ENCODE measurements at places on chromosomes 2 and 18.

DNA sequence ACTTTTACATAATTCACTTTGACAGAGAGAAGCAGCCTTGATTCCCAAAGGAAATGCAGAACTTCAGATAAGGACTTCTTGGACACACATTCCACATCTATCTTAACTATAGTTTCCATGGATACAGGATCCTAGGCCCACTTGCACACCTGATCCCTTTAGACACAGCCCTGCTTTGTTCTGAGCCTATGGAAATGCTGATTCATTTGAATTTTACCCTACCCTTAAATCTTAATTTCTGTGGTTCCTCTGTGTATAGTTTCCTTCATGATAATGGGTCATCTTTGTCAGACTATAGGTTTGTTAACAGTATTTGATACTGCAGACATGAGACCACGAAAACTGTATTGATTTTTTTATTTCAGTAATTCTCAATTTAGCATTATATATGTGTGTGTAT lies 77.4 kb downstream of the ACTR3 start:
- DNase-seq = no peak

DNA sequence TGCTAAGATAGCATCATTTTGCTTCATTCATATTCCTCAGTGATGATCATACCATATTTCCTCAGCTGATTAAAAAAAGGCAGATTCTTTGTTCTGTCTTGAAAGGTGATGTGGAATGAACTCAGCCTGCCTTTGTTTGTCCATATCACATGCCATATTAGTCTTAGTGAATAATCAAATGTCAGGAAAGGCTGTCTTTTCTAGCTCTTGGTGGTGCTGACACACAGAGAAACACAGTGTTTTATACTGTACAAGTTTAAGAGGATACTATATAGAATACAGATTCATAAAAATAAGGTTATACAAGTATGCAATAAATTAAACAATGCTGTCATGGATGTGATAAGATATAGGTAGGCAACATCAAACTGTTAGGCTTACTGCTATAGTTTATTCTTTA lies 97.1 kb upstream of the FAM98A start:
- no peak for DNase-seq

DNA sequence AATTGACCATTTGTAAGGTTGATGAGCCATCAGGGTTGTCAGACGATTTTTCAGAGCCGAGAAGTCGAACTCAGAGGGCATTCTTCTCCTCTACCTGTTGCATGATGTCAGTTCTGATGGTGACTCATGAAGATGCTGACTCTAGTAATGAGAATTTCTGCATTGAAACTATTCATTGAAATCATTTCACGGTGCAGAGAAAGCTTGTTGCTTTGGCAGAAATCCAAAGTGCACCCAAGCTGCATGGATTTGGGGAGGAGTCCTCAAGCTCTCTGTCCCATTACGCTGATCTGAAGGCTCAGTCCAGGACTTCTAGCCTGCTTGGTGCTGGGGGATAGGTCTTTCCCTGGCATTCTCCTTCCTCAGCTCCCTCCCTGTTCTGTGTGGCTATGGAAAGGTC lies 125.7 kb upstream of the PXDN start:
- no peak for DNase-seq

DNA sequence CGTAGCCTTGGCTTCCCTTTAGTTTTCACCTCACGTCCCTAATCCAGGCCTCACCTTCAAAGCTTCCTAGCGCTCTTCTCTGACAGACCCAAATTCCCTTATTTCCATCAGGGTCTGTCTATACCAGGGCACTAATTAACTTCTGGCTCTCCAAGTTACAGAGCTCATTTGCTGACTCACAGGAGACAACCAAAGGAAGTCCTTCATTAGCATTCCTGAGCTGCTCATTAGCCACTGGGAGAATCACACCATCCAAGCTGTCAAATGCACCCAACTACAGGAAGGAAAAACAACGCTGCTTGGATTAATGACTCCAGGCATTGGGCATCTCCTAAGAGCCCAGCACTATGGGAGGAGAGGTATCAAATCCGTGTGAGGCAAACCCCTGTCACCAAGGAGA lies 109.8 kb upstream of the ALK start:
- DNase-seq = no peak

- DNase-seq = no peak
These were observed 306.2 kb upstream of the CXCR4 start for GRCh38 chr2:136424112-136424511.

DNA sequence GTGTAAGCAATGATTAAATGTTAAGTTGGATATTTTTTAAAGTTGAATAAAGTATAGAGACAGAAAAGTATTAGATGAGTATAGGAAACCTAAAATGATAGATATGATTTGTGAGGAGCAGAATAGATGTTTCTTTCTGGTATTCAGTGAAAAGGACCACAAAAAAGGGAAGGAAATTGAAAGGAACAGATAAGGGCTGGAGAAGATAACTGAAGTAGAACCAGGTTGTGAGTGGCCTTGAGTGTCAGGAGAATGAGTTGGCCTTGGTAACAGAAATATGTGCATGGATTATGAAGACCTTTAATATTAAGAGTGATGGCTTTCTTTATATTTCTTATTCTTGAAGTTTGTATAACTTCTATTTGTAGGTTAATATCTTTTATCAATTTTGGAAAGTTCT lies 543.5 kb downstream of the METTL4 start:
- DNase-seq = no peak

- DNase-seq = no peak
These were observed 134.7 kb upstream of the MGAT5 start for GRCh38 chr2:134119117-134119712.

GRCh38 chr18:59681521-59682004 lies 15.7 kb downstream of the CCBE1 start:
- DNase-seq = no peak

DNA sequence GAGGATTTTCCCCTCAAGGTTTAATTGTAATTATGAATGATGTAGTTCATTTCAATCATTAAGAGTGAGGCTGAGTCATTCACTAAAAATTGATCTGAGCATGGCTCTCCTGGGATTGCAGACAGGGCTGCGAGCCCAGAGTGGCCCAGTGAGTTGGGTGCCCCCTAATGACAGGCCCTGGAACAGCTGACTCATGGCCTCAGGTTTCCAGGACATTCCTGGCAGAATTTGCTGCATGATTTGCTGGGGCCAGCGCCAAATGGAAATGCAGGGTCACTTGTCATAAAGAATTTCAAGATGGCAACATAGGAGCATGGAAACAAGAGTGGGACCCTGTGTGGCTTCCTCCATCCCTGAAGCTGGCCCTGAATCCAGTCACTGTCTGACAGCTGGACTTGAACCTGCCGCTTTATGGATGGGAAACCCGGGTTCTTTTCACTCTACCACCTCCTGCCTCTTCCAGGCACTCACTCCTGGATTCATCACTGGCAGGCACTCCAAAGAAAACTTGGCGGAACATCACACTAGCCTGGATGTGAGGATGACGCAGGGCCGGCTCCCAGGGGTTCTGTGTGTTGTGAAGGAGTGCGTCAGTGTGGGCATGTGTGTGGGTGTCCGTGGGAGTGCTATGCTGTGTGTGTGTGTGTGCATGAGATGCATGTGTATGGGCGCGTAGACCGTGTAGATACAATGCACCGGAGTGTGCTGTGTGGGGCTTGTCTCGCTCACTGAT lies 15.2 kb downstream of the OTOF start:
- DNase-seq = peak; percentile 16

GRCh38 chr2:60555783-60556139 lies 2.3 kb upstream of the BCL11A start:
- DNase-seq = no peak

GRCh38 chr2:20953146-20953824 lies 90.6 kb downstream of the APOB start:
- DNase-seq = no peak

GRCh38 chr2:164009756-164010337 lies 274.0 kb upstream of the FIGN start:
- DNase-seq = no peak

- no peak for DNase-seq
These were observed 57.9 kb upstream of the SPHKAP start for GRCh38 chr2:228239207-228239906.

DNA sequence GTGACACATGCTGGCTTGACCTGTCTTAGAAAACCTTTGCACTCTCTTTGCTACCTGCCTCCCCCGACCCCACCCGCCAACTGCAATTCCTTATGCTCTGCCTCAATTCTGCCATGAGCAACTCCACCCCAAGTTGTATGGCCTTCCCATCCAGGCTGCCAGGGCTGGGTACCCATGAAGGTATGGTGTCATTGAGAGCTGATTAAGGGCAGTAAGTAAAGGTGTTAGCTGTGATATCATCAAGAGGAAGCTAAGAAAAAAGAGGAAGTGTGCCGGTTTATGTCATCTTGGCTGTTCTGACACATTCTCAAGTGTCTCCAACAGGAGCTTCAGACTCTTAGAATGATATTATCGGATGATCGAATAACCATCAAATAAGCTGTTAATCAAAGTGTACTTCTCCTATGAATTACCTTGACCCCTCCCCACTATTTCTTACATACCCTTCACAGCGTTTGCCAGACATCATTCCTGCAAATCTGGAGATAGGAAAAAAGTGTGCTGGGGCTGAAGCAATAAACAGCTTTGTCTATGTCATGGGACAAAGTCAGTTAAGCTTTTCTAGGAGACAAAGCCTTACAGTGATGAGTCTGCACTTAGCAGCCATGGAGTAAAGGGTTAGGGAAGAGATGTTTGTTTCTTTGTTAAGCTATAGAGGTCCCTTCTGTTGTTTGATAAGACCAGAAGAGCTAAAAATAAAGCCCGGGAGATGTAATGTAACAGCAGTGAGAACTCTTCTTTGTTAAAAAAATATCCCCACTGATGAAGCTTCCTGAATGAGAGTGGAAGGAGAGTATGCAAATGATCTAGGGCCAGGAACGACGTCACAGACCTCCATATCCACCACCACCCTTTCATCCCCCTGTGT lies 40.4 kb upstream of the SMAD2 start:
- DNase-seq = no peak

DNA sequence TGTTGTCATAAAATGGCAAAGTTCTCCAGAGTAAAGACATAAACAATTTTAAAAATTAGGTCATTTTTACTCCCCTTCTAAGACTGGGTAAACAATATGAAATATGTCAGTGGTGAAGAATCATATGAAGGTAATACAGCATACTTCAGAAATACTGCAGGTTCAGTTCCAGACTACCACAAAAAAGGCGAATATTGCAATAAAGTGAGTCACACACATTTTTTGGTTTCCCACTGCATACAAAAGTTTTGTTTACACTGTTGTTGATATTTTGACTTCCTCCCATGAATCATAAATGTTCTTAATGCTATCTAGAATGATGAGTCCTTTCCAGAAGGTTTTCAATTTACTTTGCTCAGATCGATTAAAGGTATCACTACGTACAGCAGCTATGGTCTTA lies 73.5 kb downstream of the SMC6 start:
- no peak for DNase-seq

GRCh38 chr18:22865354-22866116 lies 67.6 kb upstream of the RBBP8 start:
- DNase-seq = no peak

- no peak for DNase-seq
These were observed 480.0 kb downstream of the RIT2 start for GRCh38 chr18:42635378-42636048.

GRCh38 chr2:10221443-10221842 lies 81.3 kb upstream of the HPCAL1 start:
- DNase-seq = no peak

DNA sequence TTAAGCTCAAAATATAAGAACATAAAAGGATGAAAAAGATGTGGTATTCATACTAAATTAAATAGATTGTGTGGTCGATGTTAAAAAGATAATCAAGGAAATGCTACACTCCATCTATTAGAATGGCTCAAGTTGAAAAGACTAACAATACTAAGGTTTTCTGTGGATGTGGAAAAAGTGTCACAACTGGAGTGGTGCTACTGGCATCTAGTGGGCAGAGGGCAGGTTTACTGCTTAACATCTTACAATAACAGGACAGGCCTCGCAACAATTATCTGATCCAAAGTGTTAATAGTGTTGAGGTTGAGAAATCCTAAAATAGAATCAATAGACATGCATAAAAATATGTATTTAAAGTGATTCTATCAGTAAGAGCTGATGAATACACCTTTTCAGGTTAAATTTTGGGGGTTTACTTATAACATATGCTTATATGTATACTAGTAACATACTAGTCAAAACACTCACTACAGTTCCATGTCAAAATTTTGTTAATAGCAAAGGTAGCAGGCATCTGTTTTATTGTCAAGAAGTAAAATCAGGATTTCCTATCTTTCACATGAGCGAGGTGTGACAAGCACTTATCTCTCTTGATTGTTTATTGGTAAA lies 91.5 kb upstream of the TMEFF2 start:
- peak; percentile 21 for DNase-seq

- no peak for DNase-seq
These were observed 50.6 kb downstream of the RAPH1 start for GRCh38 chr2:203484266-203485112.

GRCh38 chr18:76458522-76459311 lies 36.3 kb downstream of the ZNF516 start:
- DNase-seq = no peak

GRCh38 chr2:116094196-116094595 lies 1651.8 kb downstream of the DPP10 start:
- no peak for DNase-seq

GRCh38 chr2:6831229-6831628 lies 34.5 kb downstream of the CMPK2 start:
- no peak for DNase-seq

GRCh38 chr2:155393406-155393805 lies 694.9 kb downstream of the KCNJ3 start:
- no peak for DNase-seq

DNA sequence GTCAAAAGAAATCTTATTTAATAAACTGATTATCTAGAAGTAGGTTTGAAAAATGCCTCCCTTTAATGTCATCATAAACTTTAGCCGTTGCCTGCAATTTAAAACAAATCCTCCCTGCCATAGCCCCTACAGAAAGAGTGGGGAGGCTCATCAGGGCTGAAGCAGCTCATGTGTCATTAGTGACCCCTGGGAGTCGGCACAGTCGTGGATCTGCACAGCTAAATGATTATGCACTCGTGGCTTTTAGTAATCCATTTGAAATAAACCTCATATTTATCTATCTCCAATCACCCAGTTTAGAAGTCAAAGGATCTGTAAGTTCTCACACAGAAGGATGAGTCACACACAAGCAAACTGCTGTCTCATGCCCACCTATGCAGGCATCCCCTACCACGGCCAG lies 277.3 kb downstream of the SS18 start:
- no peak for DNase-seq

- no peak for DNase-seq
These were observed 9.5 kb downstream of the MAPRE2 start for GRCh38 chr18:35050705-35051195.

Data from fibroblast of skin of left biceps (primary cell).